ENCODE measurements at places on chromosomes 12 and 14.

- DNase-seq: no peak
These were observed 4.4 kb upstream of the MARK3 start for GRCh38 chr14:103380719-103381377.

GRCh38 chr14:79383031-79383430 is 828.3 kb downstream of the DIO2 start:
- DNase-seq: no peak

DNA sequence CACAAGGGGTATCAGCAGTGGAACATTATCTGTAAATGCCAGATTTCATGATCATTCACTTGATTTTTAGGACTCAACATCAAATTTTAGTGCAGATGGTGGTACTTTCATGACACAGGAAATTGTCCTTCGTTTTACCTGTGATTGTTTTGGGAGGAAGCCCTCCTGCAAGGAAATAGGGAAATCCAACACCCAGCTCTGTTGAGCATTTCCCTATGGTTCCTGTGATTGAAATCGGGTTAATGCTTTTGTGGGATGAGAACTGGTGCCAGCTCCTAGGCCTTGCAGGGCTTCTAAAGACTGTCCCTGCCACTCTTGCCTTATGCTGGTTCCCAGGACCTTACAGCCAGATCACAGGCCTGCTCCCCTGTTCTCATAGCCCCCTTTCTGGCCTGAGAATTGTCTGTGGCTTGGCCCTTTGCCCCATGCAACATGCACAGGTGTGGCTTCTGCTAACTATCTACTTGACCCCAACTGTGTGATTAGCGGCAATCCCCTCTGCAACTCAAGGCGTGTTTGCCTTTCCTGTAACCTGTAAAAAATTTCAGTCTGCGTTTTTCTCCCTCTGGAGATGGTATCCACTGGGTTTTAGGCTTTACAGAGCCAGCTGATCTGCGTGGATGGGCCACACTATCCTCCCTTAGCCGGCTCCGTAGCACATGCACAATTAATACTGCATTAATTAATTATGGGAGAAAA is 112.5 kb downstream of the ETV6 start:
- no peak for DNase-seq

- no peak for DNase-seq
These were observed 83.3 kb downstream of the DAAM1 start for GRCh38 chr14:59271734-59272133.

GRCh38 chr12:30858471-30858870 is 68.1 kb upstream of the TSPAN11 start:
- DNase-seq: no peak

Data from stimulated activated CD8-positive, alpha-beta memory T cell treated with anti-CD3 and anti-CD28 coated beads, Interleukin-12 subunit alpha, Interleukin-12 subunit beta, amount 100 ng/mL, for 4 hours (primary cell).